ENCODE measurements at places on chromosomes 4 and X.

DNA sequence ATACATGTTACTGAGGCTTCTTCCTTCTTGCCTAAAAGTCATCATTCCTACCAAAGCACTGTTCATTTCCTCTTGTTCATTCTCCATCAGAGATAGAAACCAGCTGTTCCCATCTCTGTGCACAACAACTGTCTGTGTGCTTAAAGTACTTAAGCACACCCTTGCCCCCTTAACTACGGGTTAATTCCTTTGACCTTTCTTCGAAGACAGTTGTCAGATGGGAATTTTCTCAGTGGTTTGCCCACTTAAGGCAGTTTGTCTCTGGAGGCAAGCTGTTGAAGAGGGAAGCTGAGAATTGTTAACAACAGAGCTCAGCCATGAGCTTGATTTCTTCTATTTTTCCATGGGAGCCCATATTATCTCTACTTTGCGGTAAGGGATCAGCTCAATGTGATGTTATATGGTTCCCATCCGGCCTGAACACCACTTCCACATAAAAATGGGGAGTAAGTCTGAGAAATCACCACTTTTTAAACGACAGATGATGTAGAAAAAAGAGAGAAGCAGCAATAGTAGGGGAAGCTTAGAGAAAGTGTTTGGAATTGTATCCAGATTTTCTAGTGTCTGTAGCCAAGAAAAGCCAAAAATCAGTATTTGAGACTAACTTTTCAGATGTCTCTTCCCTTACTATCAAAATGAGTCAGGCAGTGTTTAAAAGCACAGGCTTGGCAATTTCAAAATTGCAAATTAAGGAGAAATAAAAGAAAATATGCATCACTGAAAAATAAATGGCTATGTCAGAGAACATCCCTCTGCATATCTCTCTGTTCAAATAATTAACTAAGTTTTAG lies 194.4 kb downstream of the SLIT2 start:
- peak; percentile 30 for DNase-seq

- DNase-seq = no peak
These were observed 5.3 kb downstream of the KIT start for GRCh38 chr4:54662901-54663585.

DNA sequence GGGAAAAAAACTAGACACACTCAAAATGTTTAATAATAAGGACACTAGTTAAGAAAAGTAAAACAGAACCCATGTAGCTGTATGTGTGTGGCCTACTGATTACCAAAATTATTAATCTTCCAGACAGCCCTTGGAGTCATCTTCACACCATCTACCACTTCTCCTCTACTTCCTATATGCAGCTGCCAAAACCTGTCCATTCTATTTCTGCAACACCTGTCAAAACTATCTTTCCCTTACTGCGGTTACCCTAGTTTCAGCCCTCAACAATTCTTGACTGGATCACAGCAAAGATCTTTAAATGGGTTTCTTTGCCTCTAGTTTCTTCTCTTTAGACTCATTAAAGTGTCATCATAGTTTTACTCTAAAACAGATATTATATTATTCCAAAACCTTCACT lies 72.6 kb downstream of the GPR82 start:
- no peak for DNase-seq

DNA sequence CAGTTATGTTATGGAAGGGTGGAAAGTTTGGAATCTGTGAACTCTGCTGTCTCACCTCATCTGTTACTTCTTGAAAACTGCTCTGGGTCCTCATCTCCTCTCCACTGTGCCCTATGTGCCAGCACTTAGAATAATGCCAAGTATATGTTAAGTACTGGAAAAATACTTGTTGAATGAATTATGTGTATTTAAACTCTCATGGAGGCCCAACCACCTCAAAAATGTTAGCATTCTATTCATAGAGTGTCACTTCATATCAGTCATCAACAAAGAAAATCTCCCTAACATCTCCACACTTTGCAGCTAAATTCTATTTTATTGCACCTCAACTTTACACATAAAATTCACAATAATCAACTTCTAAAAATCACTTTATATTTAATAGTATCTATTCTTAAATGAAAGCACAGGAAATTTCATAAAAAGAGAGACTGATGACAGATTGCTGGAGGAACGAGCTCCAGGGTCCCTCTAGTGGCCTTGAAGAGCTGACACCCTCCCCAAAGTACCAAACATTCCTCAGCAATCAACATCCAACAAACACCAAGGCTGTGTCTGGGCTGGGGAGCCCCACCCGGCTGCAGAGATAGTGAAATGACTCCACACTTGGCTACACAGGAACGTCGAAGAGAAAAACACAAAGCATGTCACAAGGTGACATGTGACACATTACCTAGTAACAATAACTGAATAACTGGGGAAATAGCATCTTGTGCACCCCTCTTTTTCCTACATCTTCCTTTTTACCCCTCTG lies 45.8 kb downstream of the SLC39A8 start:
- DNase-seq = peak; percentile 52

- DNase-seq = no peak
These were observed 452.1 kb downstream of the STPG2 start for GRCh38 chr4:97691111-97691605.

- DNase-seq = peak; percentile 10
These were observed 270.3 kb upstream of the CTSO start for GRCh38 chr4:156223985-156224384.

- peak; percentile 9 for DNase-seq
These were observed at the start of gene ZFP92 for GRCh38 chrX:153411255-153411987. Gene ZFP92, plus strand, starts transcription at chrX:153411472. Its CDS starts 6,851 bp downstream, at chrX:153418323.

GRCh38 chr4:150321113-150321512 lies 242.9 kb downstream of the DCLK2 start:
- DNase-seq = no peak

DNA sequence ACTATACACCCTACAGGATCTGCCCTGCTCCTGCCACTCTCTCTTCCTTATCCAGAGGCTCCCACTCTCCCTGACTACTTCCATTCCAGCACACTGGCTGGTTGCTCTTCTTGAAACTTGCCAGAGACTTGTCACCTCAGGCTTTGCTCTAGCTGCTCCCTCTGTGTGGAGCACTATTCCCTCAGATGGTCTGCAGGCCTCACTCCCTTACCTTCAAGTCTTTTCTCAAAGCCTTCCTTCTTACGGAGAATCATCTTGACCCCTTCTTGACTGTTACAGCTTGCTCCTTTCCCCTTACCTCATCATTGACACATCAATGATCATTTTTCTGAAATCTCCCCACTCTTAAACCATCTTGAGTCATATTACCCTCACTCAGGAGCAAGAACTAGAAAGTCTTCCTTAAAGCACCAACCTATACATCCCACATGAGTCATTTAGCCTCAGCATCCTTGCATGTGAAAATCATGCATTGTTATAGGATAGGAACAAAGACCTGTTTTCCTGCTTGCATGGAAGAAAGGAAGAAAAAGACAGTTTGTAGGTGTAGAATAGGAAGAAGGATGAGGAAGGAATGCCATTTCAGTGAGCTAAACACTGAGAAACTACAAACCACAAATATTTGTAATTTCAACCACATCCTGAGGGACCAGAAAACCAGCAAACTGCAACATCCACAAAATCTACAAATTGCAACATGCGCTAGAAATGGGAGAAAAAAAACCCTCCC lies 55.7 kb downstream of the ANTXR2 start:
- no peak for DNase-seq

GRCh38 chr4:142832022-142832421 lies 14.1 kb downstream of the INPP4B start:
- DNase-seq = peak; percentile 54

- DNase-seq = peak; percentile 31
These were observed 315.3 kb downstream of the PAPSS1 start for GRCh38 chr4:107404591-107405300.

GRCh38 chr4:3640587-3640962 lies 108.4 kb upstream of the LRPAP1 start:
- no peak for DNase-seq

DNA sequence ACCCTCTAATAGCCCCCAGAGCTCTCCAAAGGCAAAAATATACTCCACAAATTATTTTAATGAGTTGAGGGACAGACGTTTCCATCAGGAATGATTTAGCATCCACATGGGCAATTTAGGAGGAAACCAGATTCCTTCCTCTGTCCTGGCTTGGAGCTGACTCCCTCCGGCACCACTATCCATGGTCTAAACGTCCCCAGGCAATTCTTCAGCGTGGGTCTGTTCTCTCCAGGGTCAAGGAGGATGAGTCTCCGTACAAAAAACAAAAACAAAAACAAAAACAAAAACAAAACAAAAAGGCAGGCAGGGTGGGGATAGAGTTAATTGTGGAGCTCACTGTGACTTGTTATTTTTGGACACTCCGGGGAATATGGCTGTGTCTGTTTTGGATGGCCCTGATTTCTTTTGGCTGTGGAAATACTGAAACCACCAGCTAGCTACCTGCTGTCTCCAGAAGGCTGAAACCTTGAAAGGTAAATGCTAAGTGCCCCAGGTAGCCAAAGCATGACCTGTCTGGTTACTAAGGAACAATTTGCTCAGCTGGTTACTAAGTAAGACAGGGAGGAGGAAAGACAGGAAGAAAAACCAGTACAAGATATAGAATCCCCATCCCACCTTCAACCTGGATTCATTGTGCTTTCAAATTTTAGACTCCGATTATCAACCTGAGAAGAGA lies 419.1 kb upstream of the LCORL start:
- DNase-seq = no peak

GRCh38 chrX:11119313-11119943 lies 8.3 kb downstream of the HCCS start:
- no peak for DNase-seq

GRCh38 chr4:170226288-170226687 lies 136.5 kb upstream of the AADAT start:
- no peak for DNase-seq

GRCh38 chrX:12804655-12805054 lies 13.4 kb downstream of the PRPS2 start:
- DNase-seq = peak; percentile 35

- DNase-seq = no peak
These were observed 1.0 kb downstream of the PNMA3 start for GRCh38 chrX:153057281-153057680.

DNA sequence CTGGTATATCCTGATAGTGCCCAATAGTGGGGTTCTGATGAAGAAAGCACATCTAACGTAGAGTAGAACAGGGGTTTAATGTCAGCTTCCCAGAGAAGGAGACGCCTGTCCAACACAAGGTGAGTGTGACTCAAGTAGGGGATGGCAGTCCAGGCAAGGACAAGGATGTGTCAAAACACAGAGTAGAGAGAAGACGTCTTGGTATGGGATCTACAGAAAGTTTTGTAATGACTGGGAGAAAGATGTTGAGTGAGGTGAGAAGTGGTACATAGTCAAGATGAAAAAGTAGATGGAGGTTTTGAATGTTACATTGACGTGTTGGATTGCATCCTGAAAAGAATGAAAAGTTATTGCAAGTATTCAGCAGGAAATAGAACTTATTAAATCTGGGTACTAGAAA lies 124.4 kb downstream of the TMA16 start:
- DNase-seq = no peak

GRCh38 chr4:94827481-94828110 lies 69.8 kb downstream of the BMPR1B start:
- no peak for DNase-seq

DNA sequence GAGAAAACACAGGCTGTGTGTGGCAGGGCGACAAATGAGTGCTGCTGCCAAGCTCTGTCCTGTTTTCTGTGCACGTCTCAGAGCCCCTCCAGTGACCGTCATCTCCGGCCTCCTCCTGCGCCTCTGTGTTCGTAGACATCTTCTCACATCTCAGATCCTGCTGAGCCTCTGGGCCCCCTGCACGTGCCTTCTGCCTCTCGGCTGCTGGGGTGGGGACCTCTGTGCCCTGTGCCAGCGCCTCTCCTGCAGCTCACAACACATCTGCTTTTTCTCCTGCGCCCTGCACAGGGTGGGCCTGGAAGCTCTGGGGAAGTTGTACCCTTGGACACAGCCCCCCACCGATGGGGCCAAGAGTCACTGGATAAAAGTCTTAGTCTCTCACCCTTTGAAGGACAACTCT lies 2.4 kb upstream of the CTAG2 start:
- no peak for DNase-seq

DNA sequence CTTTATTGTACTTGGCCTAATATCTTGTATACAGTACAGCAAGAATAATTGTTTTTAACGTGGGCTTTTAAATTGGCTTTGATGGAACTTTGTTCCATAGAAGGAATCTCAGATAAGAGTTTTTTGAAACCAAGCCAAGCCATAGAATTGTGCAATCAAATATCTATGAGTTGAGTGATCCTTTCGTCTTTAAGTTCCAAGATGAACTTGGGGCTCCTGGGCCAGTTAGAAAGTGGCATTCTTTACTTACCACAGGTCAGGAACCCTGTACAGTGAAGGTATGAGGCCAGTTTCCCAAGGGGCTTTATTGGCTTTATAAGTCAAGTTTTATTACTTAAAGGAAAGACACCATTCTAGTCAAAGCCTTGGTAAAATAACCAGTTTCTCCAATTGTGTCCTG lies 2104.2 kb downstream of the PCDH7 start:
- DNase-seq = no peak

DNA sequence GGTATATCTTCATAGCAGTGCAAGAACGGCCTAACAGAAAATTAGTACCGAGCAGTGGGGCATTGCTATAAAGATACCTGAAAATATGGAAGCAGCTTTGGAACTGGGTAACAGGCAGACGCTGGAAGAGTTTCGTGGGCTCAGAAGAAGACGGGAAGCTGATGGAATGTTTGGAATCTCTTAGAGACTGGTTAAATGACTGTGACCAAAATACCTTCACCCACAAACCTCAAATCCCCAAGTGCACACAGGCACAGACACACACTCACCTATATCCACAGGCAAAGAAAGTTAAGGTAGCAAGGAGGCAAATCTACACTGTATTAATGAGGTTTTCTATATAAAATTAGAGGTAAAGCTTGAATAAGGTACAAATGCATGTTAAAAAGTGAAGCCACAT lies 14.6 kb upstream of the SPRY1 start:
- no peak for DNase-seq
